Right lung (tissue), 10 donors: ENCODE measurements at places on chromosomes 3 and 15.

GRCh38 chr3:100759950-100760349 is 50.7 kb downstream of the TFG start:
- peak; percentile 8 for DNase-seq

GRCh38 chr3:53729618-53730017 is 116.6 kb downstream of the CHDH start:
- DNase-seq = no peak

DNA sequence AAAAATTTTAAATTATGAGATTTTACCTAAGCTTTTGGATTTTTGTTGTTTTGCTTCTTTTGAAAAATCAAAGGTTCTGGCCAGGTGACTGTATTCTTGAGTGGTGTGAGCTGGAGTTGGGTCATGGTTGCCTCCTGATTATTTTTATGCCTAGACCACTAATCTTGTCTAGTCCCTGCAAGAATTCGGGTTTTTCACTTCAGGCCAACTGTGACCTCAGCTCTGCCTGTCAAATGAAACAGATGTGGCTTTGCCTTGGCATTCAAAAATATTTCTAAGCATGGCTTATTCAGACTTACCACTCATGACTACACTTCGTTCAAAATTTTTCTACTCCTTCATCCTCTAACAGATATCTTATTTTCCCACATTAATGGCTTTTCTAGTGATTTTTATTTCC is 25.4 kb upstream of the CDV3 start:
- DNase-seq = no peak

- DNase-seq = no peak
Measured at GRCh38 chr3:47425383-47425778, 44.6 kb downstream of the PTPN23 start.

DNA sequence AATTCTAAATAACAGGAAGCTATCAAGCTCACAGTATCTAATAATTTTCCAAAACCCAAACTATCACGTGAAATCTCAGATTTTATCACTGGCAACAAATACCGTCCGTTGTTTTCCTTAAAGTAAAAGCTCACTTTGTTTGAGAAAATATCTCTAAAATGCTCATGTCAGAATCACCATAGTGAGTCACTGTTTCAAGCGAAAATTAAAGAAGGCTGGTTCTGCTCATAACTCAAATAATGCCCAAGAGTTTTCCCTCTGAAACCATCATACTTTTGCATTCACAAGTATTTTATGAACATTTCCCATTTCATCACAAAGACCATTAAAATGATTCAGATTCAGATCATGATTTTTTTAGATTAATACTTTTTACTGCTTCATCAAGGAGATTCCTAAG is 50.6 kb downstream of the TBL1XR1 start:
- no peak for DNase-seq

- DNase-seq = no peak
Measured at GRCh38 chr3:362681-363338, 166.2 kb downstream of the CHL1 start.

DNA sequence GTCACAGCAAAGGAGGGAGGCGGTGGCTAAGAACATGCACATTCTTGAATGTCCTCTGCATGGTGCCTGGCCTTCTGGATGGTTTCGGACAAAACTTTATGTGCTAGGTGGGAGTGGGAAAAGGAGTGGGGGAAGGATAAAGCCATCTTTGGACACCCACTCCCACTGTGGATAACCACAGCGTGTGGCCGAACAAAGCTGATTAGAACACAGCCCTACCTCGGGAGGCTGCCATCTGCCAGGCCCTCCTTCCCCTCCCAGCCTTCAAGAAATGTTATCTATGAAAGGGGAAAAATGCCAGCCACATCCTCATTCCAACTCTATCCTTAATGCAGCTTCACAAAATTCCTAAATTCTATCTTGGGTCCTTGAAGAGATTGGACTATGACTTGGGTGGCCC is 18.8 kb downstream of the AMOTL2 start:
- DNase-seq = no peak

DNA sequence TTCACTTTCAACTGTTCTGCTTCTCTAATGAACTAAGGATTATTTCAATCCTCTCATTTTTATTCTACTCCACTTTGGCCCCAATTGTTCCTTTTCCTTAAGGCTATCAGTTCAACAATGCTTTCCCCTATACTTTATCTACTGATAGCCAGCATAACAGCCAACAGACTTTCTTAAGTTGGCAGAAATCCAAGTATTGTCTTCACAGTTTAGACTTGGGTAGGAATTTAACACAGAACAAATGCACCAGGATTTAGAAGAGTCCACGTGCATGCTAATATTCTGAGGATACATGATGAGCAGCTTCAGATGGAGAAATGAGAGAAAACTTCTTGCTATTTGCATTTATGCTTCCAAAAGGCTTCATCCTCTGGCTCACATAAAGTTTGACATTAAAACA is 54.8 kb downstream of the FBN1 start:
- no peak for DNase-seq

- no peak for DNase-seq
Measured at GRCh38 chr3:177162742-177163141, 34.5 kb downstream of the TBL1XR1 start.

DNA sequence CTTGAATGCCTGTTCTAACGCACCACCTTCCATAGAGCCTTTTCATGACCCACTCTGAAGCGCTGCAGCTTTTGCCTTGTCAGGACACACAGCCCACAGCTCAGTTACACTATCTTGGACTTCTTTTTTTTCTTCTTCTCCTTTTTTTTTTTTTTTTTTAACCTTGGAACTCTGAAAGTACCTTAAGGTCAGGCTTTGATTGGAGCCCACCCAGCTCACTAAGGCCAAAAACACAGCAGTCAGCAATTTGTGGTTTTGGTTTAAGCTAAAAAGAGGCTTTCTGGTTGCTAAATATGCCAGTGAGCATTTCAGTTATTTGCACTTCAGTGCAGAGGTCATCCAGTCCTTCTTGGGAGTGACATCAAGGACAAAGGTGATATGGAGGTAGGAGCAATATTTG is 1.7 kb downstream of the SLC25A20 start:
- no peak for DNase-seq

DNA sequence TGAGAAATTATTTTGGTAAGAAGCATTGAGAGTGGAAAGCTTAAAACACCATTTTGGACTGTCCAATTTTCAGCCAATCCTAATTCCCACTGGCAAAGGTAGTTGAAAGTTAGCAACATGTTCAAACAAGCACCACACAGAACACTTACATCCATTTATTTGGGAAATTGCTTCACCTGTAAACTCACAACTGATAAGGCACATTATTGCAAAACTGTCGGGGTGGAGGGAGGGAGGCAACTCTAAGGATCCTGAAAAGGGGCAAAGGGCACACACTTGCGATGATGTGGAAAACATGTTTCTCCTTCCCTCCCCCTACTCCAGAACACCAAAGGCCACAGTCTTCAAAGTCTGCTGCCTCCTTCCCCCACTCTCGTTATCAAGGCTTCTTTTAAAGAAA is 9.4 kb downstream of the TMEM41A start:
- DNase-seq = no peak

DNA sequence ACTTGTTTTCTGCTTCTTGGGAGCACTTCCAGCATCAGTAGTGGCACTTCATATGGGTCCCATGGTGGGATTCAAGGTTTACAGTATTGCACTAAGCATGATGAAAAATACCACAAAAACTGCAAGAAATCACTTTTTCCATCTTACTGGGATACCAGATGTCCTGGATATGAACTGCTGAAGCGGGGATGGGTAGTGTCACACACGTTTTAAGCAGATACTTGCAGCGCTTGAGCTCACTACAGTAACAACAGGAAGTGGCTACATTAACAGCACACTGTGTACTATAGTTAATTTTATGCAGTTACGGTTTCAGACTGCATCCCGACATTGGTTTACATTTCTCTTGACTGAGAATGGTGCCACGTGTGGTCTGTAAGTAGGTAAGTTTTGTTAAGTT is 3.5 kb upstream of the ISG20 start:
- no peak for DNase-seq

DNA sequence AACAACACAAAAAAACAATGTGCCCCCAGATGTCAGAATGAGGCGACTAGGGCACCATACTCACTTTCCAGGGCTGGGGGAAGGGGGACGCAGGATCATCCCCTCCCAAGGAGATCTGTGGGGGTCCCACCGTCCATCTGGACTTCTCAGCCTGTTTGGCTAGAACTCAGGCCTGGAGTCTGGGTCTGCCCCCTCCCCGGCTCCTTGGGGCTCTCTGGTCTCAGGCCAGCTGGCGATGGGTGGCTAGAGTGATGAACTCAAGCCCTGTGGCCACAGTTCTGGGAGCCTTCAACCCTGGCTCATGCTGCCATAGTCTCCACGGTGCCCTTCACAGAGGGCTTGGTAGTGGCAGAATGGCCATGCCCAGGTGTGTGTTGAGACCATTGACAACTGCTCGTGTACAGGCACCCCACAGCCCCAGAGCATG is 13.6 kb downstream of the ZBTB47 start:
- no peak for DNase-seq

- no peak for DNase-seq
Measured at GRCh38 chr3:31065765-31066164, 171.3 kb upstream of the GADL1 start.

- DNase-seq = no peak
Measured at GRCh38 chr3:35946121-35946853, 307.0 kb downstream of the ARPP21 start.

- no peak for DNase-seq
Measured at GRCh38 chr3:130905551-130905950, 11.7 kb downstream of the ATP2C1 start.

- DNase-seq = no peak
Measured at GRCh38 chr3:72318504-72319193, 529.6 kb downstream of the SHQ1 start.

- peak; percentile 20 for DNase-seq
Measured at GRCh38 chr3:194472290-194472920, 14.4 kb downstream of the ATP13A3 start.

DNA sequence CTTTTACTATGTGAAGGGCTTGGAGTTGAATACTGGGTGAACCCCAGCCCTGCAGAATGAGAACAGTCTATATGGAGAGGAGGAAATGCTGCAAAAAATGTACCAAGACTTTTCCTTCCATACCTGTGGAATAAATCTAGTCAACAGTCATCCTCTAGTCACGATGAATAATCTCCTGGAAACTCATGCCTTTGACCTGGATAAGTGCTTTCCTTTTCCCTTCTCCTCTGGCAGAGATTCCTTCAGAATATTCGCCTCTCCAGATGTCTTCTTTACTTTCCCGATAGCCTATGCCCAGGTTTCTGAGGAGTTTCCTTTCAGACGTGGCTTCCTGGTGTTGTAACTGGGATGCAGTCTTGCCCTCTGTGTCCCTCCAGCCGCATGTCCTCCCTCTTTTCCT is 28.1 kb downstream of the CCNL1 start:
- DNase-seq = no peak

DNA sequence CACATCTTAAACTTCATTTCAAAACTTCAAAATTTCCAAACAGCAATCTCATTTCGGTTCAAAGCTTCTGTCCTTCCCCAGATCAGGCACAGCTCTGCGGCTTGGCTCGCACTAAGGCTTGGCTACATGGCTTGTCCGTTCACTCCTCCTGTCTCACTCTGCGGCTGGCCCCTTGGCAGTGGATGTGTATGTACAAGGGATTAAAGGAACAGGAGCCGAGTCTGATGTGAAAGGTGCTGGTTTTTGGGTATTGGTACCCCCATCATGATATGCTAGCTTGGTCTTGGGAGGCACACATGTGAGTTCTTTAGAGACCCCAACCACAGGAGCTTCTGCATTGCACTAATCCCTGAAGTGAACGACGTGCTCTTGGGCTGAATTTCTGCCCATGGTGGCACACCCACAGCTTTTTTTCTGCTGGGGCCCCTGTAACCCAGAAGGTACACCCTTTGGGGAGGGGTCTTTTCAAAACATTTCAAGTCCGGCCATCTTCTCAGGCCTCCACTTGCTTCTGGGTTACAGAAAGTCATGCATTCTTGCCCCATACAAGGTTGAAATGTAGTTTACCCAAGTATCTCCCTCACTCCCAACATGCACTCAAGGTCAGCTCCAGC is 12.6 kb downstream of the TM6SF1 start:
- no peak for DNase-seq

- no peak for DNase-seq
Measured at GRCh38 chr3:100155128-100155527, 40.8 kb upstream of the FILIP1L start.

DNA sequence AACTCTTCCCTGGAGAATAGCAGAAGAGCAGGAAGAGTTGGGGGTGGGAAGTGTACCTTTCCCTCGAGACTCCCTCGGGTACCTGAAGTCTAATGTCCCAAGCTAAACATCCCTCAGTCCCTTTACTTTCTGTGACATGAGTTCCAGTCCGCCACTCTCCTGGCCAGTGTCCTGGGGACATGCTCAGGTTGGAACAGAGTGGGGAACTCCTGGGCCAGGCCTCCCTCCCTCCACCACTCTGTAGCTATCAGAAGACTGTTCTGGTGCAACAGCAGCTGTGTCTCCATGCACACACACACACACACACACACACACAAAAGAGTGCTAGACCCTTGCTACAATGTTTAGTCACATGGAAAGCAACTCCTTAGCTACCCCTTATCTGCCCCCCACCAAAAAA is 155.0 kb upstream of the HES1 start:
- DNase-seq = no peak

GRCh38 chr15:77591968-77592613 is 40.6 kb downstream of the LINGO1 start:
- DNase-seq = no peak

DNA sequence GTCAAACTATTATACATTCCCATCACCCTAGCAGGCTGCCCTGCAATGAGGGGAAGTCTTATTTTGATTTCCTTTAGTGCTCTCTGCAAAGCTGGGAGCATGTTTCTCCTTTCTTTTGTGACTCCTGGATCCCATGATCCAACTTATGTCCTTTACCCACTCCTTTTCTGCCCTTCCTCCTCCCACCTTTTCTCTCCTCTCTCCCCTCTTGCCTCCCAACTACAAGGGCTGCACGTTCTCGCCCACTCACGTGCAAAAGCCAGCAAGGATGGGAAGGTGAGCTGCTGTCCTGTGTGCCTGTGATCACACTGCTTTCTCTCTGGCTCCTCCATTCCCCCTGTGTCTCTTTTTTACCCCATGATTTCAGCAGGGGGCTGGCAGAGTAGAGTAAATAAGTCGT is 6.1 kb downstream of the VIPR1 start:
- DNase-seq = no peak

DNA sequence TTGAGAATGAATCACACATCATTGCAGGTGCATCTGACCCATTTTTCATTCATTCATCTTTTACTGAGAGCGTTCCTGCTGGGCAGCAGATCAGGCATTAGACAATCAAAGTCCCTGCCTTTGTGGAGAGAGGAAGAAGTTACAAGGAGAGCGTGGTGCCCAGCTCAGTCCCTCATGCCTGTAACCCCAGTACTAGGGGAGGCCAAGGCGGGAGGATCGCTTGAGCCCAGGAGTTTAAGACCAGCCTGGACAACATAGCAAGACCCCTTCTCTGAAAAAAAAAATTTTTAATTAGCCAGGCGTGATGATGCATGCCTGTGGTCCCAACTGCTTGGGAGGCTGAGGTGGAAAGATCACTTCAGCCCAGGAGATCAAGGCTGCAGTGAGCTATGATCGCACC is 35.0 kb upstream of the MEX3B start:
- no peak for DNase-seq

DNA sequence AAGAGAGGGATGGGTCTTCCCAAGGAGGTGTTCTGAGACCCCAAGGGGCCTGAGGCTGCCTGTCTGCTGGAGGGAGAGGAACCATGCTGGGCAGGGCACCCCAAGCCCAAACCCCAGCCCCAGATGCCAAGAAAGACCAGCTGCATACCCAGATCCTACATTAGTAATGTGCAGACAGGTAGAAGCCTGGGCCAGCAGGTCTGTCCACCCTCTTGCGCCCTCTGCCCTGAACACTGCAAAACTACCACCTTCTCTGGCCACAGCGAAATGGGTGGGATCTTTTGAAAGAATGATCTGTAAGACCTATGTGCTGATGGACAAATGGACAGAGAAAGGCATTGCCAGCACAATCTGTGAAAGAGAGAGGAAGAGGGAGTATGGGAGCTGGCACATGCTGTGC is 283.2 kb downstream of the EPHB1 start:
- DNase-seq = no peak
